ENCODE measurements at places on chromosomes 12 and 14. TPM values are rescaled to one million over a fixed set of nuclear protein-coding genes. Genes with fewer than 3 reads are reported as not detected.

TPH2 gene
- total RNA-seq = not detected

SCFD1 gene
- total RNA-seq = 72.3 TPM

OVCH1 gene
- total RNA-seq = not detected

CLSTN3 gene
- total RNA-seq = 14.2 TPM

SERPINA12 gene
- total RNA-seq = not detected

SPSB2 gene
- 8.4 TPM for total RNA-seq

NRIP2 gene
- not detected for total RNA-seq

TAS2R13 gene
- 0.11 TPM for total RNA-seq

CACNA1C gene
- total RNA-seq = not detected

OTX2 gene
- total RNA-seq = not detected
